ENCODE measurements at places on chromosomes 3 and 15.

DNA sequence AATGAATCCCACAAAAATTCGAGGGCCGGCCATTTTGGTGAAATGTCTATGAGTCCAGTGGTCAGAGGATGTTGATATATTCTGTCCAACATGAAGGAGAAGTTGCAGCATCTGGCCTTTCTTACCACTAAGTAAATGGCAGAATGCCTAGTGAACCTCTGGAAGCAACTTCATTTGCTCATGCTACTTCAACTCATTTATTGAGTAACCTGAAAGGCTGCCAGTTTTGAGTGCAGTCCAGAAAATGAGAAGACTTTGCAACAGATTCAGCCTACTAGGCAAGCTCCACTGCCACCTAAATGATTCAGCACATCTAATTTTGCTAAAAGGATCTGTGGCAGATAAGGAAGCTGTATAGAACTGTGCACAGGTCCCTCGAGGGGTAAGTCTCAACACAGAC is 265.0 kb downstream of the OPA1 start:
- DNase-seq, result peak; percentile 97

DNA sequence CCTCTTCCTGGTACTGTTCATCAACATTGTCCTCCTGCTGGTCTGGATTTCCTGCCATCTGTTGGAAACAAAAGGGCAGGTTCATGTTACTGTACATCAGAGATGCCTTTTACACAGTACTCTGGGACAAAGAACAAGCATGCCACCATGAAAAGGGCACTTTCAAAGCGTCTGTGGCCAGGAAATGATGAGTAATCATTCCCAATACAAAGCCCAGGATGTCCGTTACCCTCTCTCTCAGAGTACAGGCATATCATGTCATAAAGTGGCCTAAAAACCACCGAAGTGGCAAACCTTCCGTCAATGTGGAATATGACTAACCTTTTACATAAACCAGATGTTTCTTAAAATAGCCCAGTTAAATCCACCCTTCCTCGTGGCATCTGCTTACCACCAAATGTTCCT is 71.2 kb downstream of the GOLIM4 start:
- peak; percentile 77 for DNase-seq

- no peak for DNase-seq
Measured at GRCh38 chr3:23760325-23760724, 45.4 kb upstream of the UBE2E1 start.

DNA sequence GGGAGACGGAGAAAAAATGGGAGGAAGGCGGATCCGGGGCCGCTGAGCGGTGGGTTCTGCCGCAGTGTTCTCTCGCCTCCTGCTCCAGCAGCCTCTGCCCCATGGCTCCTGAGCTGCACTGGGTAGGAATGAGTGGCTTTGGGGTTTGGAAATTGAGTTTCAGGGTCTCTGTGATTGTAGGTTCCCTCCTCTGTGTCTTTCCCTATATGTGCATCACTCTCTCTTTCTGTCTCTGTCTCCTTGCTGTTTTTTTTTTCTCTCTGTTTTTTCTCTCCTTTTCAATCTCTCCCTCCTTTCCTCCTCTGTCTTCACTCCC is 1.9 kb downstream of the GRM7 start:
- DNase-seq, result no peak

- no peak for DNase-seq
Measured at GRCh38 chr3:127532561-127533203, 57.9 kb downstream of the TPRA1 start.

DNA sequence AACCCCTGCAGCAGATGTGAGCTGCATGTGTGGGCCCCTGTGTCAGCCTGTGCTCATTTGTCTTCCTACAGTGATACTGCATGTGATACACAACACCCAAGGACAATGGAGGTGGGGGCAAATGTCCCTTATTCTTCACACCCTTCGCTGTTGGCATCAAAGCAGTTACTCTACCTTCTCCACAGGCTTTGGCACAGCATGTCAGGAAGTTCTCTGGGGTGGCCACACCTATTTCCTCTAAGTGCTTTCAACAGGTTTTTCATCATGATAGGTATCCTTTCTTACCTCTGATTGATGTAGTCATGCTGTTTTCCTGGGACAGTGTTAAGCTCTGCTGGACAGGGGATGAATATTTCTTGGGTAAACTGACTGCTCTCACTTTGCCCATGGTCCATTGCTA is 29.5 kb downstream of the ZNF662 start:
- DNase-seq, result no peak

DNA sequence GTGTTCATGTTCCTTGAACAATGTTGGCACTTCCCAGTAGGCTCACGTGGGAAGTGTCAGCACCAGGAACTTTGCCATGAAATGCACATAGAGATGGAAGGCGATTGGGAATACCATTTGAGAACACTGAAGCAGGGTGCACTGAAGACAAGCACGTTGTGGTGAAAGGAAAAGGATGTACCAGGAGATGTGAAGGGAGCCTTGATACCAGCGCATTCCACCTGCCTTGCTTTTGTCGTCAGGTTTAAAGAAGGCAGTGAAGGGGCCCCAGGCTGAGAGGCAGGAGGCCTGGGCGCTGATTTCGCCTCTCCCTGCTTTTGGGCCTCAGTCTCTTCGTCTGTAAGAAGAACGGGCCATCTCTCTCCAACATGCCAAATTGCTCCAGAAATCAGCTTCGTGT is 194.5 kb upstream of the HES1 start:
- no peak for DNase-seq

- no peak for DNase-seq
Measured at GRCh38 chr3:124336067-124336656, 344.2 kb upstream of the ROPN1 start.

- peak; percentile 62 for DNase-seq
Measured at GRCh38 chr15:99976811-99977271, 243.6 kb upstream of the LYSMD4 start.

Data from fibroblast of upper back skin (primary cell).